ENCODE measurements at places on chromosomes 3 and 15. TPM values are rescaled to one million over a fixed set of nuclear protein-coding genes. Genes with fewer than 3 reads are reported as not detected.

DNA sequence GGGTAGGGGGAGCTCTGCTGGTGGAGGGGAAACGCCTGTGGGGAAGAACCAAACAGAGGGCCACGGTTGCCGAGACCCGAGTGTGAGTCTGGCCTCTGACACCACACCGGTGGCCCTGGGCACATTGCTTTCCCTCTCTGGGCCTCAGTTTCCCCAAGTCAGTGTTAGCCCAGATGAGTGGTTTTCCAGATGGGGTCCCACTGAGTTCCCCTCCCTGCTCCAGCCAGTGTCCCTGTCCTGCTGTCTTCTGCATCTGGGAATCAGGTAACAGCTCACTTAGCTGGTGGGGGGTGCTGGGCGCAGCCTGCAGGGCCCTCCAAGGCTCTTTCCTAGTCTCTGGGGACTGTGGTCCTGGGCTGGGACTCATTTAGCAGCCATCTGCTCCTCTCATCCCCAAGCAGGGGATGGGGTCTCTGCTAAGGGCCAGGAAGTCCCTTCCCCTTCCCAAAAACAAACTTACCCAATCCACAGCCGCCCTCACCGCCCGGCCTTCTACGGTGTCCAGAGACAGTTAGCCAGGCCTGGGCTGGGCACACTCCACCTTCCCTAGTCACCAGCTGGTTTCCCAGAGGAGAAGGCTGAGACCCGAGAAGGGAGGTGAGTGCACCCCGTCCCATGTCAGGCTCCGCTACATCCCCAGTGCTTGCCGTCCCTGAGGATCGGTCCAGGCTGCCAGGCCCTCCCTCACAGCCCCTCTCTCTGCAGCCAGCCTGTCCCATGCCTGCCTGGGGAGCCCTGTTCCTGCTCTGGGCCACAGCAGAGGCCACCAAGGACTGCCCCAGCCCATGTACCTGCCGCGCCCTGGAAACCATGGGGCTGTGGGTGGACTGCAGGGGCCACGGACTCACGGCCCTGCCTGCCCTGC, 676 bp downstream of the GP9 start:
- ATAC-seq, result no peak

GRCh38 chr3:184912163-184912562, 100.2 kb downstream of the VPS8 start:
- no peak for ATAC-seq

- ATAC-seq, result peak; percentile 84
These were observed 14.2 kb downstream of the CIB1 start for GRCh38 chr15:90219421-90220141.

DNA sequence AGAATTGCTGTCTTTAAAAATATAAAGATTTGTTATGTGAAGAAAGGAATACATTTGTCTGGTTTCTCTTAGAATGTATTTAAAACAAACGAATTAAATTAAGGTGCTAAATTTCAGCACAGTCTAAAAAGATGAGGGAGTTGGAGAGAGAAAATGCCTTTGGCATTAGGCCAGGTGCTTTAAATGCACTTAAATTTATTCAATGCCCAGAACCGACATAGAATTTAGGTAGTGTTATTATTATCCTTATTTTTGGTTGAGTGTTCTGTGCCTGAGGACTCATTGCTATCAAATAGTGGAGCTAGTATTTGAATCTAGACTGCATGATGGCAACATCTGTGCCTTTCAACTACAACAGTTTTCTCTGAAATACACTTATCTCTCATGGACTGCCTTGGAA, 287.5 kb downstream of the RBMS3 start:
- no peak for ATAC-seq

DNA sequence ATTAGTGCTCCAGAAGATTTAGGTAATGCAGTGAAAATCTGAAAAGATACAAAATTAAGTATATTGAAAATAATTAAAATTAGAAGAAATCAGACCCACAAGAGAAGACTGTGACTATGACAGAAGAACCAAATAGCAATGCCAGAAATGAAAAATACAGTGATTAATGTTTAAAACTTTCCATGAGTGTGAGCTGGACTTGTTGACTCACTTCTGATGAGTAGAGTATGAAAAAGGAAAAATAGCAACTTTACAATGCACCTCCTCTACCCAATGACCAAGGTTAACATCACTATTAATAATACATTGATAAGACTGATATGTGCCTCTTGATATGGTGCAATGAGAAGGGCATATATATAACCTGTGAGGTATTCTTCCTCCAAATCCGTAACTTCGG, 39.3 kb upstream of the SLC22A13 start:
- ATAC-seq, result no peak

GRCh38 chr15:68618394-68618793, 39.6 kb downstream of the CORO2B start:
- ATAC-seq, result no peak

DNA sequence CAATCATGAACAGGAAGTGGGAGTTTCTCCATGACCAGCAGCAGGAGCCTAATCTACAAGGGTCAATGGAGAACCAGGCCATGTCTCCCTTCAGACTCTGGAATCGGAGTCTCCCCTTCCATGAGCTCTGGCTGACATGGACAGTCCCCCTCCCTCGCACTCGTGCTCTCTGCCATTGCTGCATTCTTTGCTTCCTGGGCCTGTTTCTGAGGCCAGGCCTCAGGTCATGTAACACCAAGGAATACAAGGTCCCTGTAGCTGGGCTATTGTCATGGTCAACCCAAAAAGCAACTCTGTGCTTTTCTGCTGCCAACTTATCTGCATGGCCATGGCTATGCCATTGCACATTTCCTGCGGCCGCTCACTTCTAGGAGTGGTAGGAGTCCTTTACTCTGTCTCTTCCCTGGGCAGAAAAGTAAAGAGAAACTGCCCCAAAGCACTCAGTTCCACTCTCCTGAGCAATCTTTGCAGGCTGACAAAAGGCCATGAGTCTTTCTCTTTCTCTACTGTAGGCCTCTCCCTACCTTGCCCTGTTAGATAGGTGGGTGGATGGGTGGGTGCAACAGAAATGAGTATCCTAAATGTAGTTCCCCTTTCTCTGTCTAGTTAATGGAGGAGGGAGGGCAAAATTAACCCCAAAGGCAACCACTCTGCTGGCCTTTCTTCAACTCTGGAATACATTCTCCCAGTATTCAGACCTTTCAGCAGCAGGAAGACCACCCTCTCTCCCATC, 40.8 kb upstream of the PROK2 start:
- ATAC-seq, result no peak

GRCh38 chr3:74673326-74673725, 58.9 kb upstream of the CNTN3 start:
- ATAC-seq, result no peak

DNA sequence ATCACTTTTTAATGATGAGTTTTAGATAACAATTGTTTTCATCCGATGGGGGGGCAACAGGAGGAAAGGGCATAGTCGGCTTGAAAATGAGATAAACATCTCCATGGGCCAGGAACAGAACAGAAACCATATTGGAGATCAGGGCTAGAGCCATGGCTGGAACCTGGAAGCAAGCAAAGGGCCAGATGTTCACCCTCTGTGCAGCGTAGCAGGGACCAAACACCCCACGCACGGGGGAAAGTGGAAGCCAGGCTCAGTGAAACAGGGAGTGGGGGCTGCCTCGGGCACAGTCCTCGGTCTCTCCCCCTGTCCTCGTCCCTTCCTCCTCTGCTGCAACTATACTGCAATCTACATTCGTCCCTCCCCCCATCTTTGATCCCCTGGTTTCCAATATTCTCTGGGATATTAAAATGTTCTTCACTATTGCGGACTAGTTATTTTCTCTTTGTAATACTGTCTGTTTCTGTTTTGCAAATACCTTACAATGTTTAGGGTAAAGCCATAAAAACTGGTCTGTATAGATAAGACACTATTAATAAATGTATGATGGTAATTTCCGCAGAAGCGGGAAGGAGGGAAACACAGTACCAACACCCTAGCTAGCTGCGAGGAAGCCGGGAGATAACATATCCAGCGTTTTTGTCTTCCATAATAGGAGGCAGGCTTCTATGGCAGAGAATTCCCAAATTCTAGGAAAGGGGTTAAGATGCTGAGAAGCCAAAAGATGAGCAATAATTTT, 121.5 kb downstream of the XXYLT1 start:
- ATAC-seq, result no peak

DNA sequence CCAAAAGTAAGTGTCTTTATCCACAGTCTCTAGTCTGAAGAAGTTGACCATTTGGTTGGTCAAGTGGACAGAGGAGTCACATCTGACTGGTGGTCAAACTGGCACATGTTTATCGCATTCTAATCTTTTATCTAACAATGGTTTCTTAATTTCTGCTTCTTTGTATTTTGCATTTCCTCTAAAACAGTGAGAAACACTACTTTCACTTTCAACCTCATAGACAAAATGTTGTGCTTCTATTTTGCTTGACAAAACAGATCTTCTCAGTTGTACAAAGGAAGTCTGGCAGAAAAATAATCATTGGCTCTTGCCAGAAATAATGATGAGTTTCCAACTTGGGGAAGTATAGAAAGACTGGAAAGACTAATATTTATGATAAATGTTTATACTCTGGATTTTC, 103.9 kb downstream of the MME start:
- ATAC-seq, result no peak

DNA sequence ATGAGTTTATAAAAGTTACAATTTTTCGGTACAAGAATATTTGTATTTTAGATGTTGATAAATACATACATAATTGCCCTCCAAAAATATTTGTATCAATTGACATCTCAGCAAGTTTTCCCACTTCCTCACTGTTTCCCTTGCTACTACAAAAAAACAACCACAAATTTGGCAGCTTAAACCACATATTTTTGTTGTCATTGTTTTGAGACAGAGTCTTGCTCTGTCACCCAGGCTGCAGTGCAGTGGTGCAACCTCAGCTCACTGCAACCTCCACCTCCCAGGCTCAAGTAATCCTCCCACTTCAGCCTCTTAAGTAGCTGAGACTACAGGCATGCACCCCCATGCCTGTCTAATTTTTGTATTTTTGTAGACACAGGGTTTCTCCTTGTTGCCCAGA, 162.8 kb upstream of the RARB start:
- no peak for ATAC-seq

DNA sequence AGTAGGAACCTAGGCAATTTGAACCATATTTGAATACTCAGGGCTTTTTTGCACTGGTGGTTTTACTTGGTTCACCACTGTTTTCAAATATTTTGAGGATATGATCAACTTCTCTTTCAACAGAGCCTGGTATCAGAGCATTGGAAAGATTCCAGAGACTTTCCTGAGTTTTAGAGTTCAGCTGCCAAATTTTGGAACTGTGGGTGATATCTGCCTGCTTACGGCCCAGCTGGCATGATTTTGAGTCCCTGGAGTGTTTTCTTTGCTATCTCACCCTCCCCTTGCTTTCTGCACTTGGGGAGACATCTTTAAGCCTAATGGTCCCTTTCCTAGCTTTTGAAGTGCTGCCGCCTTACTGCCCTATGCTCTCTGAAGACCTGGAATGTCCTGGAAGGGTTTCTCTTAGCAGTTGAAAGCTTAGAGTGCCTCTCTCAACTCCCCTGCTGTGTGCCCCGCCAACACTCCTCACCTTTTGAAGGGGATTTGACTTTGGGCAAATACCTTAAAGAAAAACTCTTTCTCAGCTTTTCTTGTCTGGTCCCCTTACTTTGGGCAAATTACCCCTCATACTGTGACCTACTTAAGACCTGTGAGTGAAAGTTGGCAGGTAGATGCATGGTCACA, 539.1 kb downstream of the MFSD1 start:
- no peak for ATAC-seq

DNA sequence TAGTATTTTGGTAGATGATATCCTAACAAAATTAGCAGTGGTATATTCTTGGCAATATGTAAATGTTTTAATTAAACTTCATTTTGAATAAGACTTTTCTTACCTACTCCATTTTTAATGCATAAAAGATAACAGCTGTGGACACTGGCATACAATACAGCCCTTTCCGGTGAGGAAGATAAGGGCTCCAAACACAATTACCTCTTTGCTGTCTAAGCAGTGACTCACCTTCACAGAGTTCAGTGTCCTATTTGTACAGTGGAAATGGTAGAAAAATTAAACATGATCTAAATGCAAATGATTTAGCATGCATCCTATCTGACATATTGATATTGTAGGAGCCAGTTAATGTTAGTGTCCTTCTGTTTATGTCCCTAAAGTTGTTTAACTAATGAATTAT, 969.4 kb downstream of the PLOD2 start:
- ATAC-seq, result no peak

DNA sequence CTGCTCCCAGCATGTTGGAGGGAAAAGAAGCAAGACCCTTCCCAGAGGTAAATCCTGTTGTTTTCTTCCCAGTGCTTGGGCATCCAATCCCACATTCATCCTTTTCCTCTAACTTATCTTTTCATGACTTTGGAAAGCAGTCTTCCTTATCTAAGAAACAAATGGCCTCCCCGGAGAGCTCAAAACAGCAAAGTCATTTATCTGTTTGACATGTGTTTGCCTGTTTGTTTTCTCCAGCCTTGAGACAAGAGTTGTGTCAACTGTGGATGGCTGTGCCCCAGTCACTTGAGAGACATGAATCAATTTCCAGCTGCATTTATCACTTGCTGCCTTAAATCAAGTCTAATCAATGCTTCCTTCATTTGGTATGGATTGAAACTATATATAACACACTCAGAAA, 103.9 kb downstream of the SHQ1 start:
- peak; percentile 43 for ATAC-seq

DNA sequence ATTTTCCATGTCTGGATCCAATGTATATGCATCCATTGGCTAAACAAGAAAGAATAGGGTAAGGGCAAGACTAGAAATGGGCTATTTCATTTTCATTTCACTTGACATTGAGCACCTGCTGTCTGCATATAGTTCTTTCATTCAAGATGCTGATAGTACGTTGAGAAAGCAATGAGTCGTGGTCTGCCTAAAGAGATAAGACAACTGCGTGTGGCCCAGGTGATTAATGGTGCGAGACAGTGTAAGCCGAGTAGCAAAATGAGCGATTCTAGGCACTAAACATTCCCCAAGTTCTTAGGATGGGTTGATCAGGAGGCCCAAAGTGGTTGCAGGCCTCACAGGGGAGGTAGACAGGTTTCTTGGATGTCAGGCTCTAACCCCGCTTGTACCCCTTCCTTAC, 235.4 kb downstream of the PDCD6IP start:
- ATAC-seq, result no peak

DNA sequence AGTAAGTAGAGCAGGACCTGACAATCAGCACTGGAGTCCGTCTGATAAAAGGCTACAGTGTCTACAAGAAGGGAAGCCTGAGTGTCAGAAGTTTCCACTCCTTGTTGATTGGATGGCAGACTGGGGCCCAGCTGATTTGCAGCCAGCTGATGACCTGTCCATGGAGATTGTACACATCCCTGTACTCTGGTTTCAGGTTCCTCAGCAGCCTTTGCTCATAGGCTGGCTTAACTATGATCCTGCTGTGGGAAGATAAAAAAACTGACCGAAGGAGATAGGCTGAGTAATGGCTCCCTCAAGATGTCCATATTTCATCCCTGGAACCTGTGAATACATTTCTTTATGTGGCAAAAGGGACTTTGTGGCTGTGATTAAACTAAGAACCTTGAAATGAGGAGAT, 11.7 kb upstream of the LACTB start:
- no peak for ATAC-seq

The RHCG gene
- 0.81 TPM for total RNA-seq

The CAV3 gene
- total RNA-seq, result not detected

The FGF7 gene
- 0.38 TPM for total RNA-seq

The TGM4 gene
- total RNA-seq, result 0.33 TPM

The RFTN1 gene
- 2.9 TPM for total RNA-seq

The ZNF502 gene
- 9.1 TPM for total RNA-seq

The HDC gene
- total RNA-seq, result 0.21 TPM

The NR1I2 gene
- total RNA-seq, result 0.45 TPM

The FBXW12 gene
- total RNA-seq, result 0.31 TPM

The CHP1 gene
- total RNA-seq, result 62.2 TPM

The CCNB2 gene
- 4.9 TPM for total RNA-seq

The CADM2 gene
- 0.94 TPM for total RNA-seq

The THAP10 gene
- 2.0 TPM for total RNA-seq

The COL6A5 gene
- total RNA-seq, result 0.09 TPM

The SPPL2A gene
- 13.0 TPM for total RNA-seq

The AMT gene
- total RNA-seq, result 10.6 TPM

The MYL3 gene
- total RNA-seq, result not detected
